ENCODE measurements at places on chromosomes 6 and 20.

- no peak for DNase-seq
Observed at GRCh38 chr6:6392214-6393068, 72.0 kb upstream of the F13A1 start.

GRCh38 chr6:166623318-166623717 is 3.7 kb downstream of the RPS6KA2 start:
- no peak for DNase-seq

- DNase-seq: peak; percentile 84
Observed at GRCh38 chr20:26169506-26169905, 472.9 kb upstream of the ZNF337 start.

- DNase-seq: no peak
Observed at GRCh38 chr6:82573254-82573972, 209.8 kb downstream of the TPBG start.

GRCh38 chr20:62772103-62772611 is 24.1 kb upstream of the MRGBP start:
- DNase-seq: no peak

GRCh38 chr20:3279761-3280160 is 40.8 kb upstream of the SLC4A11 start:
- DNase-seq: no peak

GRCh38 chr6:135227349-135227748 is 46.2 kb downstream of the MYB start:
- no peak for DNase-seq
